ENCODE measurements at places on chromosomes 7 and 10.

GRCh38 chr10:3169673-3170072 lies 2.9 kb downstream of the PITRM1 start:
- DNase-seq, result no peak

DNA sequence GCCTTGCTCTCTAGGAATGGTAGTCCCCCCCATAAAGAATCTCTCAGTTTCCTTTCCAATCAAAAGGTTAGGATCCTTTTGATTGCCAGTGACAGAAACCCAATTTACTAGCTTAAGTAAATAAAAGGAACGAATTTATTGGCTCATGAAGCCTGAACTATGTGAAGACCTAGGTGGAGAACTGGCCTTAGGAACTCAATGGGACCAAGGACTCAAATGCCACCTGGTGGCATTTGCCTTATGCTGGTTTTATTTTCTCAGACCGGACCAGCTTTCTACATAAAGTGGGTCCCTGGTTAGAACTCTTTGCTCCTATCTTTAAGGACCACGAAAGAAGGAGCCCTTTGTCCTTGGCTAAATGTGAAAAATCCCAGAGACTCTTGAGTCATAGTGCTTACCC lies 25.4 kb downstream of the CFTR start:
- no peak for DNase-seq

DNA sequence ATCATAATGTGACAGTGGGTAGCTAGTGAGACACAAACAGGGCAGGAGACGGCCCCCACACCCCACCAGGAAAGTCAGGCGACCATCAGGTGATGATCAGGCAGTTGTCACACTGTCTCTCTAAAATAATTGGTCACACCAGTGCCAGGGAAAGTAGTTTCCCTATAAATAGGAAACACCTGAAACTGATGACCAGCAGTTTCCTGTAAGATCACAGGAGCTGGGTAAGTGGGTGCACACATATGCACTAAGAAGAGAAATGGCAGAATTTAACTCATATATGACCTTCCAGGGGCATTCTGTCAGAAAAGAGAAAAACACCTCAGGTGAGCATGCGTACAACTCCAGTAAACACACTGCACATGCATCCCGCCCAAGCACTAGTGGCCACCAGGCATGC lies 620.5 kb upstream of the GHITM start:
- DNase-seq, result no peak

- DNase-seq, result no peak
Observed at GRCh38 chr7:80781561-80781979, 137.3 kb downstream of the SEMA3C start.

- no peak for DNase-seq
Observed at GRCh38 chr10:43261578-43262396, 5.1 kb downstream of the RASGEF1A start.

DNA sequence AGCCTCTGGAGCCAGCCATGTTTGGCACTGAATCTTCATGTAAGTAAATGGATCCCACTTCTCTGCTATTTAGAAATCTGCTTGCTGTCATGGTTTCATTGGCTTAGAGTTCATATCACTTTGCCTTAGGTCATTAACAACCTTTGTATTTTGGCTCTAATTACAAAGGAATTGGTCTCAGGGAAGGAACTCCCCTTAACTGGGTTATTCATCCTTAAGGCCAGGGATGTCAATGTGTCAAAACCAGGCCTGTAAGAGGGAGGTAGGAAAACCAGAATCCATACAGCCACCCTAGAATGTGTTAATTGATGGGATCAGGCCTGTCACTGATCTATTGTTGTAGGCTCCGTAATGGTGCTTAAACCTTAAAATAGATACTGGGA lies 67.3 kb downstream of the ST7 start:
- DNase-seq, result peak; percentile 32

- no peak for DNase-seq
Observed at GRCh38 chr7:7772397-7772821, 54.0 kb upstream of the RPA3 start.

DNA sequence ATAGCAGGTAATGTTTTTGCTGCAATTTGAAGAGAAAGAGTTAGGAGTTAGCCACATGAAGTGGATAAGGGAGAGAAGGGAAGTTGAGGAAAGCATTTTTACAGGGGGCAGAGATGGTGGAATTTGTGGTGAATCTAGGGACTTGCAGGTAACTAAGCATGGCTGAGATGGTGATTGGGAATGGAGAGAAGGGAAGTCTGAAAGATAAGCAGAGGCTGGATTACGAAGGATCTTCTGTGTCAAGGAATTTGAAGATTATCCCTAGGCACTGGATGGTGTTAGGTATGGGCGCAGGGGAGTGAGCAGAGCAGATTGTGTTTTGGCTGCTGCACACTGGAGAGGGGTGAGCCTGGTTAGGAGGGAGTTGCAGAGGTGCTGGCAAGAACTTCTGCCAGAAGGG lies 25.3 kb downstream of the ZRANB1 start:
- DNase-seq, result no peak

- DNase-seq, result peak; percentile 45
Observed at GRCh38 chr10:60732807-60733516, 45.3 kb upstream of the CDK1 start.

DNA sequence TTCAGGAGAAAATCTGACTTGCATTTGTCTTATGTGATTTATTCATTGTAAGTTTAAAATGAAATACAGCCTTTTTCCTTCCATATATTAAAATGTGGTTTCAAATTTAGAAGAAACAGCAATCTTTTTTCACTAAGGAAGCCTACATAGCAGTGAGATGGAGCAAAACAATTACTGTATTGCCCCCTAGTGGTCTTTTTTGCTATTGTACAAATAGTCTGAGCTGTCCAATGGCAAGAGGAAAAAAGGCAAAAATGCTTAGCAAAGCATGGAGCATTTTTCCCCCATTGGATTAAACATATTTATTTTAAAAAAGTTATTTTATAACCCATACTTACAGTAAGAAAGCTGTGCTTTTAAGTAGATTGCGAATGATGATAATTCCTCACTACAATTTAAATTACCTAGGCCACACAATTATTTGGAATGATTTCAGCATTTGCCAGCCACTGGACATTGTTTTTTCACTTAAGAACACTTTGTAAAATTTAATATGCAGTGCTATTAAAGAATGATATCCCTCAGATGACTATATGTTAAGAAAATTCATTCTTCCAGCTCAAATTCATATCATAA lies 119.5 kb downstream of the CPED1 start:
- peak; percentile 68 for DNase-seq

DNA sequence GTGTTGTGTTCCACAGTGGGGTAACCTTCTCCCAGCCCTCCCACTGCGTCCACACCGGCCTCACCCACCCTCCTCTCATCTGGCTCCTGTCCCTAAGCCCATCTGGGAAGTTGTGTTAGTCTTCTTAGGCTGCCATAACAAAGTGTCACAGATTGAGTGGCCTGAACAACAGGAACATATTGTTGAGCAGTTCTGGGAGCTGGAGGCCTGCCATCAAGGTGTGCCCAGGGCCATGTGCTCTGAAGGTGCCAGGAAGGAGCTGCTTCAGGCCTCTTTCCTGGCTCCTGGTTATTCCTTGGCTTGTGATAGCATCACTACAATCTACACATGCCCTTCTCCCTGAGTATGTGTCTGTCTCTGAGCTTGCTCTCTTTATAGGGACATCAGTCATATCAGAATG lies 327.6 kb upstream of the COBL start:
- DNase-seq, result no peak

- no peak for DNase-seq
Observed at GRCh38 chr7:117489016-117489415, 9.2 kb downstream of the CFTR start.

GRCh38 chr10:111077479-111077784 lies 603 bp downstream of the ADRA2A start:
- DNase-seq, result no peak

DNA sequence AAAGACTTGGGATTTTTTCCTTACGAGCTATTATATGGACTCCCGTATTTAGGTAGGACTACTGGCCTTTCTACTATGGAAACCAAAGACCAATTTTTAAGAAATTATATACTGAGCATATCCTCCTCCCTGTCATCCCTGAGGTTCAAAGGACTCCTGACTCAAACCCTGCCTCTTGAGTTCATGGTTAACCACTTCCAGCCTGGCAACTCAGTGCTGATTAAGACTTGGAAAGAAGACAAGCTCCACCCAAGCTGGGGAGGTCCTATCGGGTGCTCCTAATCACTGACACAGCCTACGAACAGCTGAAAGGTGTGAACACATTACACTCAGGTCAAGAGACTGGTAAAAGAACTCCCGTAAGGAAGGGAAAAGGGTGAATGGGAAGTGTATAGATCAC lies 66.8 kb downstream of the LYZL2 start:
- no peak for DNase-seq

- DNase-seq, result no peak
Observed at GRCh38 chr10:28619455-28619854, 57.9 kb upstream of the BAMBI start.

GRCh38 chr7:39291628-39292410 lies 274.4 kb upstream of the YAE1 start:
- no peak for DNase-seq

- DNase-seq, result no peak
Observed at GRCh38 chr10:93835770-93836169, 58.0 kb upstream of the SLC35G1 start.

DNA sequence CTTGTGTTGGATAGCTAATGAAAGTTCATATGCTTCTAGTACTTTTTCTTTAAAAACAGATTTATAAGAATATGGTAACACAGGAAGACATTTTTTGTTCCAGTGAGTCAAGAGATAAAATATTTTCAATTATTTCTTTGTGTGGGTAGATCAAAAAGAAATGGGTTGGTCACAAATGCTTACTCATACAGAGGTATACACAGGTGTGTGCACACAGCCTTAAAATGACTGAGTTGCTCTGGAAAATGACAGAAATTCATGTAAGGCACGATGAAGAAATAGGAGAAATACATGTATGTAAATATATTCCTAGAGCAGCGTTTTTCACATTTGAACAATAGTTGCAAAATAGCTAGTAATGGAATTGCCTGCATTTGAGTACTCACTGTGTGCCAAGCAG lies 66.0 kb downstream of the ST7 start:
- DNase-seq, result peak; percentile 86

DNA sequence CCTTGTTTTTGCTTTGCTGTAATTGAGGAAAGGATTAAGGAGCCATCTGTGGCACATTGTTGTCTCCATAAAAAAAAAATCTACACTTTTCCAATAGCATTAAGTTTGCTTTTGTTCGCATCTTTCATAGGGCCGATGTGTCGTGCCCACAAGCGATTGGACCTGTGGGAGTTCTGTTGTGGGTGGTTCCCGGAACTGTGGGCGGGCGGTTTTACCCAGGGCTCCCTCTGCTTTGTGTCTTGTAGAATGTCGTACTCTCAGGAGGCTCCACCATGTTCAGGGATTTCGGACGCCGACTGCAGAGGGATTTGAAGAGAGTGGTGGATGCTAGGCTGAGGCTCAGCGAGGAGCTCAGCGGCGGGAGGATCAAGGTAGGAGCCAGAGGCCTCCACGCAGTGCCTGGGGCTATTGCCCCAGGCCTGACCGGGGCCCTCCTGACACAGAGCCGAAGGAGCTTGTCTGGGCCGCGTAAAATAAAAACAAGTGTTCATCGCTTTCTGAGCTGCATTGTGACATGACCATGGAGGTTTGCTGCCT lies 92.4 kb downstream of the ACTR3B start:
- no peak for DNase-seq

DNA sequence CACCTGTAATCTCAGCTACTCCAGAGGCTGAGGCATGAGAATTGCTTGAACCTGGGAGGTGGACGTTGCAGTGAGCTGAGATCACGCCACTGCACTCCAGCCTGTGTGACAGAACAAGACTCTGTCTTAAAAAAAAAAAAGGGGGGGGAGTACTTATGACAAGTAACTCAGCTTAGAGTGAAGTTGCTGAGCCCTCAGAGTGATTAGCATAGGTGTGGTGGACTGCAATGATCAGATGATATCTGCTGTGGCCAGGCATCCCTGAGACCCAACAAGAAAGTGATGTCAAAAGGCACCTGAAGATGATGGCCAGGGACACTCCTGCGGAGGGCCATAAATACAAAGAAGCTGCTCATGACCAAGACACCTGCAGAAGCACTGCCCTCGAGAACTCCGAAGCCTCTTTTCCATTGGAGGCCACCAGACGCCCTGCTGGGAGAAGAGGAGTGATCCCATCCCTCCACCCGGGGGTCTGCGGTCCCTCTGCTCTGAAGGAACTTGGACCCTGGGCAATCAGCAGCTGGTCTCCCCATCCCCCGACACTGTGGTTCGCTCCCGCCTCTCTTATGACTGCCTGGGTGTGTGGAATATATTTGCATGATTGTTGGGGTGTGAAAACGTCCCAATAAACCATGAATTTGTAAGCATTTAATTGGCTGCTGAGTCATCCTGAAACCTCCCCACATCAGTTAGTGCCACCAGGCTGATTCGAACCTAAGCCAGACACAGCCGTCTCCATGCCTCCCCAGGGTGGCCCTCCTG lies 46.0 kb downstream of the RASGEF1A start:
- DNase-seq, result no peak

DNA sequence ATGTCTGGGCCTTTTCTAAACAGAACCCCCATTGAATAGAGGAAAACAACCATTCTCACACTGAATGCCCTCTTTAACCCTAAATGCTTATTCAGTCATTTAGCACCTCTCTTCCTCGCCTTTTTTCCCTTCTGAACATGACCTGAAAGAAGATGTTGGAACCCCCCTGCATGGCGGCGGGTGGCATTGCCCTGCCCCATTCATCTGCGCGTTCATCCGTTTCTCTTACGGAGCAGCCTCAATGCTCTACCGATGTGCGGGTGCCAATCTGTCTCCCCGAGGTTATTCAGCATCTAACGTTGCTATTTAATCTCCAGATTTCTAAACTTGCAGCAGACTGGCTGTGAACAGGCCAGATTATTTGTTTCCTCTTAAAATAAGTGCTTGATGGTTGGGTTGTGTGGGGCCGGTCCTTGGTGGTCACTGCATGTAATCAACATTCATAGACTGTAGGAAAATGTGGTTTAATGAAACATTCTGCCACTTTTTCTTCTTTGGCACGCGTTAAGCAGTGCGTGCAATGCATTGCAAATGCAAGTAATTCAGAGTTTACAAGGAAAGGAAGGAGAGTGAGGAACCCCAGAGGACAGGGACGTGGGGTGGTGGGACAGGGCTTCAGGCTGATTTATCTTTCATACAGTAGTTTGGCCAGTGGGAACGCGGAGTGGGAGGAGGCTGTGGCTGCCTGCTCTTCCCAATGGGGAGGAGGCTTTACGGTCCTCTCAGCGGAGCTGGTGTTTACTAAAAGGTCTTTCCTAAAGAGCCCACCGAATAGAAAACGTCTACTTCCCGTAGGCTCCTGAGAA lies 286.7 kb downstream of the DPP6 start:
- DNase-seq, result no peak

- DNase-seq, result no peak
Observed at GRCh38 chr7:114981323-114981722, 59.4 kb downstream of the MDFIC start.

GRCh38 chr10:67242528-67242927 lies 316.7 kb downstream of the LRRTM3 start:
- no peak for DNase-seq

GRCh38 chr7:138204285-138204981 lies 128.2 kb downstream of the AKR1D1 start:
- no peak for DNase-seq

Data from SW480 (cell line).